ENCODE measurements at places on chromosomes 2 and 18. TPM values are rescaled to one million over a fixed set of nuclear protein-coding genes. Genes with fewer than 3 reads are reported as not detected.

Gene IL36RN
- total RNA-seq = not detected

DNA sequence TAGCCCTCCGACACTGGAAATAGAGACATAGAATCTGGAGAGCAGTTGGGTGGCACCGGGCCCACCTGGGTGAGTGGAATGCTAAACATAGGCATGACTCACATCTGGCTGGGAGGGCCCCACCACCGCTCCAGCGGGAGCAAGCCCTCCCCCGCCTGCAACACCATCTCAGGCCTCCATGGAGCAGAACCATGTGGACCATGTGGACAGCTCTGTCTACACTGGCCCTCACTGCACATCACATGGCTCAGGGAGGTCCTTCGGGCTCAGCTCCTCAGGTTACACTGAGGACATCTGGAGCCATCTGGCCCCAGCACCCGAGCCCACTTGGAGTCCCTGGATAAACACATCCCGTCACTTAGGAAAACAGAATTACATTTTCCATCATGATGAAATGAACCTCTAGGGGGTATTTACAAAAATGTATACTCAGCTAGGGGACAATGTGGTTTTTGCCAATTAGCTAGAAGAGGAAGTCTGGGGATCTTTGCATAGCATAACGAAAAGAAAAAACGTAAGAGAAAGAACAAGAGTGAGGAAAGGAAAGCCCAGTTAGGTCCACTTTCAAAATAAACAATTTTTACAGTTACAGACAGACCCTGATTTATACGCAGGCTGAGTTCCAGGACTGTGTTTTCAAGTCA is 30.7 kb upstream of the MLPH start:
- peaks cover 2% of the 10 kb centered on the region for H3K36me3 ChIP-seq
- peak overlapping the region; percentile 16 for H3K4me3 ChIP-seq
- H3K27ac ChIP-seq = peak overlapping the region; percentile 89
- H3K27me3 ChIP-seq = no peaks in the 10 kb centered on the region
- DNase-seq = peak; percentile 92
- H3K4me1 ChIP-seq = peaks cover 72% of the 10 kb centered on the region

DNA sequence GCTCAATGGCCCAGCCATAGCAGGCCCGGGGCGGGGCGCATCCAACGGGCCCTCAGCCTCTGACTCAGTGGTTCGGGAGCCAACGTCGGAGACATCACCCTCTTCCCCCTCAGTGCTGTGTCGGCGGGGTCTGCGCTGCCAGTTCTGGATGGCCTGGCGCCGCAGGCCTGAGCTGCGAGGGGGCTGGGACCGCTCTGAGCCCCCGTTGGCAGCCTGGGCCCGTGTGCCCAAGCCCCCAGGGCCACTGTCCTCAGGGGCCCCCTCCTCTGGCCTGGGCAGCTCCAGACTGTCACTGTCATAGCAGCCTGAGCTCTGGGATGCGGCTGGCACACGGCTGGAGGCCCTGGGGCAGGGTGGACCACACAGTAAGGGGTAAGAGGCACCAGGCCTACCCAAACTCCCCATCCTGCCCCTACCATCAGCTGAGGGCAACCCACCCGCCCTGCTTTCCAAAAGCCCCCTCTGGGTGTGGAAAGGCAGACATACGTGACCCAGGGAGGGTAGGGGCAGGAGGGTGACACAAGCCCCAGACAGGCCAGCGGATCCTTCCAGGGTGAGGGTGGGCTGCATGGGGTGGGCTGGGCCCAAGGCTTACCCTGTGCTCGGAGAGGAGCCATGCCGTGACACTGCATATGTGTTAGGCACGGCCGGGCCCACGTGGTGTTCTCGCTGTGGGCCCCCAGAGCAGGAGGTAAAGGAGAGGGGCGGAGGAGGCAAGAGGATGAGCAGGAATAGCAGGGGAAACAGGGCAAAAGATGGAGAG is 18.8 kb downstream of the FBXO41 start:
- H3K27me3 ChIP-seq = peaks cover 37% of the 10 kb centered on the region
- no peak overlapping the region for H3K27ac ChIP-seq
- H3K36me3 ChIP-seq = no peaks in the 10 kb centered on the region
- H3K4me3 ChIP-seq = no peak overlapping the region
- H3K4me1 ChIP-seq = peaks cover 5% of the 10 kb centered on the region

GRCh38 chr2:109162999-109163398 is 34.0 kb downstream of the SH3RF3 start:
- peaks cover 87% of the 10 kb centered on the region for H3K4me1 ChIP-seq
- no peaks in the 10 kb centered on the region for H3K27me3 ChIP-seq
- H3K27ac ChIP-seq = peak overlapping the region; percentile 81
- DNase-seq = peak; percentile 90
- peaks cover 14% of the 10 kb centered on the region for H3K36me3 ChIP-seq
- peak overlapping the region; percentile 44 for H3K4me3 ChIP-seq

DNA sequence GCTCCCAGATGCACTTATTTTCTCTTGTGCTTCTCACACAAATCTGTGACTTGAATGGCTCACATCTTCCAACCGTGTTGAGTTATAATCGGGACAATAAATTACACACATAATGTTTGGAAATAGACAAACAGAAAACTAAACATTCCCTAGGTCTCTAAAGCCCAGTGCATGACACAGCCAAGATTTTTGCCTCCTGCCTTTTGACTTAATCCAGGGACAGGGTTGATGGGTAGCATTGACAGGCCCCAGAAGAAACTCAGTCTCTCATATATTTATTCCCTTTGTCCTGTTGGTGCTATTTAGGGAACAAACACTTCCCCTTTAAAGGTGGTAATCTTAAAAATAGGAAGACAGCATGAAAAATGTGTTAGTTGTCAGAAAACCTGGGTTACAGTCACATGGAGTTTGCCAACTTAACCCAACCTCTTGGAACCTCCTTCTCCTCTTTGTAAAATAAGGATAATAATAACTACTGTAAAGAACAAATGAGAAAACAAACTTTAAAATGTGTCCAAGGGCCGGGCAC is 24.0 kb upstream of the ARPC2 start:
- no peaks in the 10 kb centered on the region for H3K36me3 ChIP-seq
- no peak overlapping the region for H3K27ac ChIP-seq
- DNase-seq = no peak
- H3K4me1 ChIP-seq = no peaks in the 10 kb centered on the region
- H3K4me3 ChIP-seq = no peak overlapping the region
- H3K27me3 ChIP-seq = peaks cover 12% of the 10 kb centered on the region

- H3K4me1 ChIP-seq = peaks cover 6% of the 10 kb centered on the region
- DNase-seq = no peak
- H3K4me3 ChIP-seq = no peak overlapping the region
- H3K27ac ChIP-seq = no peak overlapping the region
Measured at GRCh38 chr2:7800031-7800430, 881.8 kb upstream of the ID2 start.

GRCh38 chr18:36851202-36851590 is 22.3 kb downstream of the KIAA1328 start:
- H3K4me1 ChIP-seq = peaks cover 12% of the 10 kb centered on the region
- H3K27ac ChIP-seq = no peak overlapping the region
- no peak overlapping the region for H3K4me3 ChIP-seq

- DNase-seq = no peak
- peak within 1 kb of the TSS; percentile 91 for H3K27ac ChIP-seq
- H3K27me3 ChIP-seq = no peaks in the 10 kb centered on the region
Measured at GRCh38 chr18:76495006-76495370, at the start of gene ZNF516. ZNF516 (minus strand) TSS chr18:76495242; CDS start chr18:76443054, 52,188 bp downstream.

- peaks cover 58% of the 10 kb centered on the region for H3K27me3 ChIP-seq
- no peaks in the 10 kb centered on the region for H3K36me3 ChIP-seq
- DNase-seq = no peak
- no peak overlapping the region for H3K4me3 ChIP-seq
Measured at GRCh38 chr2:113149553-113150257, 22.3 kb downstream of the IL1RN start.

Gene POTEI
- total RNA-seq = not detected
